ENCODE measurements at places on chromosomes 3 and 15.

DNA sequence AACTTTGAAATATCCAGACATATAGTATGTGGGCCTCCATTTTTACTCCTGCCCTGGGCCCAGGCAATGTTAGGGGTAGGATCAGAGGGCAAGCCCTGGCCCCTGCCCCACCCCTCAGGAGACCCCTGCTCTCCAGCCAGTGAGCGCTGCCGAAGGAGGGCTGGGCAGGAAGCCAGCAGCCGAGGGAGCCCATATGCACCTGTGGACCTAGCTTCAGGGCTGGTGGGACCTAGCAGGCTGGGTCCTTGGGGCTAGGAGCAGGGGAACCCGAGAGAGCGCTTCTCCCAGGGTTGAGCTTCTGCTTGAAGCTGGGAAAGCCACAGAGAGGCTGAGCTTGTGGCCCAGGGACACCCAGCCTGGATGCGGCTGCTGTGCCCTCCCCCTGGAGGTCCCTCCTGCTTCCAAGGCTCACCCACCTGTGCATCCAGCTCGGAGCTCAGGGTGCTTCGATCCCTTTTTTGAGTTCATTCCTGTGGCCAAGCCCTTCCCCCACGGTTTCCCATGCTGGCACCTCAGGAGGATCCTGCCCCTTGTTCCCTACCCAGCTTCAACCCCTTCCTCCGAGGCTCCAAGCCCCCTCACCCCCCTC, 21.0 kb upstream of the CYP11A1 start:
- no peak for DNase-seq

- DNase-seq: no peak
These were observed 156.1 kb upstream of the PRICKLE2 start for GRCh38 chr3:64381367-64381766.

GRCh38 chr15:62119874-62120273, 45.2 kb downstream of the C2CD4B start:
- no peak for DNase-seq

DNA sequence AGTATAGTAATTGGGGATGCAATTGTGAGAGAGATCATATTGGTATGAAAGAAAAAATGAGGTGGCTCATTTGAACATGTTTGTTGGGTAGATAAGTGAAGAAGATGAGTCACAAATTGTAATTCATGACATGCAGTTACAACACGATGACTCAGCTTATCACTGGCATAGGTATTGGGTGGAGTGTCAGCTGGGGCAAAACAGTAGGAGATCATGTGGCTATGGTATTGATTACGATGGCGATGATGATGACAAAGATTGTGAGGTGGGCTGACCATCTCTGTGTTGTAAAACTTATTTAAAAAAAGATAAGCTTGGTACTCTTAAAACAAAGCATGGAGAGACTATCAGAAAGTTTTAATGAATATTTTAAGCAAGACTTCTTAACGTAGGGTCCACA, 11.6 kb upstream of the DPH6 start:
- no peak for DNase-seq

- DNase-seq: peak; percentile 27
These were observed 35.6 kb upstream of the GYG1 start for GRCh38 chr3:148955544-148956346.

GRCh38 chr15:58070801-58071418, 5.4 kb upstream of the ALDH1A2 start:
- peak; percentile 37 for DNase-seq

DNA sequence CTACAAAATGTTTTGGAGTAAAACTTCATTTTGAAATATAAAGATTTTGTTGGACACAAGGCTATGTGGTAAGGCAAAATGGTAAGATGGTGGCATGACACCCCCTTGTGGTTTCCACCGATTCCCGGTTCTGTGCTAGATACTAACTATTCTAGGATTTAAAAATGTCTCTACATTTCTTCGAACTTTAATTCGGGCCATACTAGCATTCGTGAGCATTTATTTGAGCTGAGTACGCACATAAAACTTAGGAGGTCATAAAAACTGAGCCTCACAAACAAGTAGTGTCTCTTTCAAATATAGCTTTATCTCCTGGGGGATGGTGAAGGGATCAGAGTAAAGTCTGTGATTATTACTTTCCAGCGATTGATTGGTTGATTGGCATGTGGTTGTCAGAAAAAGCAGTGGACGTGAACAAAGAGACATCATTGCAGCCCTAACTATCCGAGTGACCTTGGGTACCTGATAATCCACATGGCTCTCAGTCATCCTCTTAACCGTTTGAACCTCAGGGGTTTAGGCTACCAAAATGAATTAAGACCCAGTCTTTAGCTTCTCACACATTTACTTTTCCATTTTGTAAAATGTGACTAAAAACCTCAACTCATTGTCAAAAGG, 1.1 kb upstream of the ZNF639 start:
- DNase-seq: no peak

DNA sequence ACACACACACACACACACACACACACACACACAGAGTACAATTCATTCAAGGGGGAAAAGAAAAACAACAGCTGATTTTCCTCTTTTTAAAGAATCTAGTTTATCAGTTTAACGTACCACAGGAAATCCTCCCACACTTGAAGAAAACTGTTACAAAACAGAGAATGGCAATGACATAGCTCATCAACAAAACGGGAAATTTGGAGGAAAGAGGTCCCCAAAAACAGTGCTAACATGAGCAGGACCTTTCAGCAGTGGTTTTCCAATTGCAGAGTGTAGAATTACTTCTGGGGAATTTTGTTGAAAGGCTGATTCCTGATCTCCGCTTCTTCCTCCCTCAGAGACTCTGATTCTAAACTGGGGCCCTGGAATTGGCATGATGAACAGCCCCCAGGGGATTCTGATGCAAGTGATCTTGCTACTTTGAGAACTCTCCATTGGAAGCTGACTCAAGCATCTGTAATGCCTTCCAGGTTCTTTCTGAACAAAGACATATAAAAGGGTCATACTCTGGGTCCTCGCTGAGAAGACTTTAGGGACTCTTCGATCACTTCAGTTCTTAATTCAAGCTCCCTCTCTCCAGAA, 442.6 kb upstream of the PROK2 start:
- no peak for DNase-seq

- no peak for DNase-seq
These were observed 33.7 kb upstream of the ADGRG7 start for GRCh38 chr3:100575704-100576103.

DNA sequence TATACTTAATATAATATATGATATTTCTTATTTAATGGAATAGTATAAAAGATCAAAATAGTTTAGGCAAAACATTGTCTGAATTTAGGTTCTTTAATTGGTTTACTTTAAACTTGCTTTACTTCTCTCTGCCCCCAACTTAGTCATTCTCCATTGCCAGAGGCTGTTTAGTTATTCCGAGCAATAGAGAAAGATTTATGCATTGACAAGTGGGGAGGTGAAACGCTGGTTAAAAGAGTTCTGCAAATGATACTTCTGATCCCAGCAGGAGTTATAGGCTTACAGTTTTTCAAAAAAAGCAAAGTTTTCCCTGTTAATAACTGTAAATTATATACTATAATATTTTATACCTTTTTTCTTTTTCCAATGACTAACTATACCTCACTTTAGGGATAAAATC, 145.4 kb downstream of the EPHA3 start:
- no peak for DNase-seq

- no peak for DNase-seq
These were observed 236.3 kb downstream of the NFKBIZ start for GRCh38 chr3:102085431-102086176.

DNA sequence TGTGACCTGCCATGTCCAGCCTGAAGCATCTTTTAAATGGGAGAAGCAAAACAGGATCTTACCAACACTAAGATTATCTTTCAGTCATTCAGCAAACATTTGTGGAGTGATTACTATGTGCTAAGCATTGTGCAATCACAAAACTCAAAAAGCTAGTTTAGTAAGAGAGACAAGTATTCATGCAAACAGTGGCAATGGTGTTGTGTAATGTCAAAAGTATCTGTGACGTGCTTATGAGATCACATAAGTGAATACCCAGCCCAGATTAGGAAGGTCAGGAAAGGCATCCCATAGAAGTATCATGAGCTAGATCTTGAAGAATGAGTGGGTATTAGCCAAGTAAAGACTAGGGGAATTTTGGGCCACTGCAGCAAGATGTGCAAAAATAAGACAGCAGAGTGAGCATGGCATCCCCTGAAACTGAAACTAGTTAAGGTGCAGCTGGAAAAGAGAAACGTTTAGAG, 32.1 kb downstream of the SEC62 start:
- DNase-seq: no peak

- peak; percentile 51 for DNase-seq
These were observed 37.0 kb upstream of the TRIM71 start for GRCh38 chr3:32780735-32781210.

DNA sequence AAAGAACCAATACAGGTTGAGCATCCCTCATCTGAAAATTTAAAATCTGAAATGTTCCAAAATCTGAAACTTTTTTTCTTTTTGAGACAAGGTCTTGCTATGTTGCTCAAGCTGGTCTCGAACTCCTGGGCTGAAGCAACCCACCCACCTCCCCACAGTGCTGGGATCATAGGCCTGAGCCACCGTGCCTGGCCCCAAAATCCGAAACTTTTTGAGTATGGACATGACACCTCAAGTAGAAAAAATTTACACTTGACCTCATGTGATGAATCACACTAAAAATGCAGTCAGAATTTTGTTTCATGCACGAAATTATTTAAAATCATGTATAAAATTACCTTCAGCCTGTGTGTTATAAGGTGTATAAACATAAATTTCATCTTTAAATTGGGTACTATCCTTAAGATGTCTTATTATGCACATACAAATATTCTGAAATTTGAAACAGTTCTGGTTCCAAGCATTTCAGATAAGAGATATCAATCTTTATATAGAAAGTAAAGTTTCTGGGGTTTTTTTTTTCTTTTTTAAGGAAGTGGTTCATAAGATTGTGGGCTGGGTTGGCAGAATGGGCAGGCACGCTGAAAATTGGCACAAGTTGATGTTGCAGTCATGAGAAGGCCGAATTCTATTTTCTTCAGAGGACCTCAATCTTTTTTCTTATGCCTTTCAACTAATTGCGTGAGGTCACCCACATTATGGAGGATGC, 72.5 kb downstream of the SPRED1 start:
- DNase-seq: no peak

DNA sequence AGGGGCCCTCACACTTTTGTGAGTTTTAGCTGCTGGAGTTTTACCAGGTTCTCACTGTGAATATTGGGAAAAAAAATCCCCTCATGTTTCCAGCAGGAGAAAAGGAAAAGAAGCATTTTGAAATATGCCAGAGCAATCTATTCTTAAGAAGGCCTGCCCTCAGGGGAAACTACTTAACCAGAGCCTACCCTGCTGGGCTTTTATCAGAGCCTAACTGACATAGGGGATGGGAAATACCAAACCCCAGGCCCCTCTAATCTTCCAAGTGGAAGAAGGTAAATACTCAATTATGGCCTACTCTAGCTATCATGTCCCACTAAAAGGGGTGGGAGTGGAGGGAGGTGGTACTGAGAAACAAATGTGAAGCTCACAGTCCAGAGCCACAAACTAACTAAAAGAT, 68.7 kb upstream of the NMNAT3 start:
- DNase-seq: no peak

DNA sequence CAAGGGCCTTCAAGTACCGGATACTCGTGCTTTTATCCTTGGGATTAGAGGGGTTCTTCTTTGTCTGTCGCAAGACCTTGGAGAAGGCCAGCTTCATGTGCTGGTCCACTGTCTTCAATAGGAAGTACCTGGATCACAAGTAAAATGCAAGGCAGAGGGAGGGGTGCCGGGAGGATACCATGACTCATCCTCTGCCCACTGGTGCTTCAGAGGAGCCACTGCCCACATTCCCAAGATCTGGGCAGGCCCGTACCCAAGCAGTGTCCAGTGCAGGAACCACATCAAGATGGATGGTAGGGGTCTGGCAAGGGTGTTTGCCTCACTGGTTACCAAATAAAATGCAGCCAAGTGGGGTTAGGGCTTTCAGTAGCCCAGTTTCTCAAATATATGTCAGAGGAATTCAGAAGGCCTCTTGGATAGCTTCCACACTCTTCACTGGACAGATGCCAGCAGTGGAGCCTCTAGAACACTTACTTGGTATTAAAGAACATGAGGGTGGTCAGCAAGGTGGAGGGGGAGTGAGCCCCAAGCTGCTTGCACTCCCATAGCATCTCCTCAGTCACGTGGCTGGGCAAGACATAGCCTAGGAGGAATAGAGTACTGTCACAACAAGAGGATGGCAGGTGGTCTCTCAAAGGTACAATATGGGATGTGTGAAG, 3.6 kb upstream of the IMPDH2 start:
- DNase-seq: no peak

- DNase-seq: peak; percentile 38
These were observed 249.3 kb upstream of the FEZF2 start for GRCh38 chr3:62622553-62623174.

- no peak for DNase-seq
These were observed 319.2 kb upstream of the TRIM42 start for GRCh38 chr3:140358686-140359085.

GRCh38 chr3:76010252-76010651, 224.9 kb upstream of the ZNF717 start:
- no peak for DNase-seq

GRCh38 chr3:46996689-46997452, 17.4 kb downstream of the NBEAL2 start:
- no peak for DNase-seq

All from GM20000 (cell line).